ENCODE measurements at places on chromosomes 2 and 18.

- no peak for DNase-seq
These were observed 1.1 kb downstream of the L3MBTL4 start for GRCh38 chr18:6413579-6414117.

- no peak for DNase-seq
These were observed 128.0 kb upstream of the HNRNPA3 start for GRCh38 chr2:177084607-177085006.

DNA sequence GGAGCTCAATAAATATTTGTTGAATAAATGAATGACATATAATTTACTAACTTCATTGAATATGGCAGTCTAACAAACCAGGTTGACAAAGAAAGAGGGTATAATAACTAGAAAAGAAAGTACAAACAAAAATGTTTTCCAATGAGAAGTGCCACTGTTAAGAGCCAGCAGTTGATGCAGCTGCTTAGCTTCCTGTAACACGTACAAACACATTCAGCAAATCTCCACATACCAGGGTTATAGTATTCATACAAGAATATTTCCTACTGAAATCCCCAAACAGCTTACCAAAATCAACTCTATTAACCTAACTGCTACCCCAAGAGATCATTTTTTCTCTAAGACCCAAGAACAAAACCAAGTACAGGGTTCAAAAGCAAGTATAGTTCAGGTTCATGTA lies 77.7 kb downstream of the THADA start:
- DNase-seq = no peak

- no peak for DNase-seq
These were observed 894 bp downstream of the SMAD7 start for GRCh38 chr18:48949606-48950535.

DNA sequence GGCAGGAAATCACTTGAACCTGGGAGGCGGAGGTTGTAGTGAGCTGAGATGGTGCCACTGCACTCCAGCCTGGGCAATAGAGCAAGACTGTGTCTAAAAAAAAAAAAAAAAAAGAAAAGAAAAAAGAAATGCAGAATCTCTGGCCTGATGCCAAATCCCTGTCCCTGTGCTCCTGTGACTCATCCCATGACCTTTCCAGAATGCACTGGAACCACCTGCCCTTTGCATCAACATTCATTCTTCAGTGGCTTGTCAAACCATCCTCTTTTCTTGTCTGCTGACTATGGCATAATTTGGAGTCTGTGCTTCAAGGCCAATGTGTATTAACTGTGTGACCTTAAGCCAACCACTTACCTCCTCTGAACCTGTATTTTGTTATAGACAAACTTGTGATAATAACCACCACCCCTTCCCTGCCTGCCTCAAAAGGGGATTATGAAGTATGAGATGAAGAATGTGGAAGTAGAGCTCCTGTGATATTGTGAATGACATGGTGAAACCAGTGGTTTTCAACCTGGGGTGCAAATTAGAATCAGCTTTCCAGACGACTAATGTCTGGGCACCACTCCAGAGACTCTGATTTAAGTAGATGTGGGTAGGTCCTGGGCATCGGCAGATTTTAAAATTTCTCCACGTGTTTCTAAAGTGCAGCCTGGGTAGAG lies 189.3 kb downstream of the CLIP4 start:
- no peak for DNase-seq

- no peak for DNase-seq
These were observed 22.8 kb upstream of the TTN start for GRCh38 chr2:178829981-178830380.

DNA sequence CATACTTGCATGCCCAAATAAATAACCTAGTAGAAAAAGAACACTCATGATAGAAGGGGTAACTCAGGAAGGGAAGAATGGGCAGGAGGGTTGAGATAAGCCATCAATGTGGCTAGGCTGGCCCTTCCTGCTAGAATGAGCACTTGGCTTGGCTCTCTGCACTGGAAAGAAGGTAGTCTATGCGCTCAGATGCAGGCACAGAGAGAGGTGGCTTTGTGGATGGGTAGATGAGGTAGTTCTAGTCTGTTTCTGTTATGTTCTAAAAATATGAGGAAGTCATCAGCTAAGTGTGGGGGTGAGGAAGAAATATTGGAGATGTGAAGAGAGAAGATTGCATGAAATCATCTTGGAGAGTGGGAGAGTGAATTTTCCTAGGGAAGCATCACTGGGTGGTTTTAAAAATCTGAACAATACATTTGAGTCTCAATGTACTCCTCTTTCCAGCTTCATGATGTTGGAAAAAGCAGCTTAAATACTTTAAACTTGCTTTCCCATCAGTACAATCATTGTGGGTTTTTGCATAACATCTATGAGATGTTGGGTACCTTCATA lies 357.1 kb downstream of the CNTNAP5 start:
- DNase-seq = no peak

- peak; percentile 62 for DNase-seq
These were observed 67.0 kb downstream of the CHRNA1 start for GRCh38 chr2:174697255-174697654.

GRCh38 chr2:36468463-36469105 lies 113.0 kb downstream of the CRIM1 start:
- DNase-seq = no peak

DNA sequence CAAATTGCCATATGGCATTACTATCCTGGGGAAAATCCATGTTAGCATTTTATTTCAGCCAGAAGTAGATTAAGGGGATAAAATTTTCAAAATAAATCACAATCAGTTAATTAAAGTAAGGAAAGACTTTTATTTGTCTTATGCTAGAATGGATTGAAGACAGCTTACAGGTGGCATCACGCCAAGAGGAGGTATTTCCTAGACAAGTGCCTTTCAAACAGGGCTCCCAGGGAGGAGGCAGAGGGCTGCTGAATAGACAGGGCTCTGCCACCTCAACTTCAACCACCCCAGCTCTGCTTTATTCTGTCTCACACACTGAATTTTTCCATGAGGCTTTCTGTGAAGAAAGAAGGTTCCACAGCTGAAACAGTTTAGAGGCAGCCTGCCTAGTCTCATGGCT lies 12.2 kb downstream of the CCDC68 start:
- DNase-seq = no peak

DNA sequence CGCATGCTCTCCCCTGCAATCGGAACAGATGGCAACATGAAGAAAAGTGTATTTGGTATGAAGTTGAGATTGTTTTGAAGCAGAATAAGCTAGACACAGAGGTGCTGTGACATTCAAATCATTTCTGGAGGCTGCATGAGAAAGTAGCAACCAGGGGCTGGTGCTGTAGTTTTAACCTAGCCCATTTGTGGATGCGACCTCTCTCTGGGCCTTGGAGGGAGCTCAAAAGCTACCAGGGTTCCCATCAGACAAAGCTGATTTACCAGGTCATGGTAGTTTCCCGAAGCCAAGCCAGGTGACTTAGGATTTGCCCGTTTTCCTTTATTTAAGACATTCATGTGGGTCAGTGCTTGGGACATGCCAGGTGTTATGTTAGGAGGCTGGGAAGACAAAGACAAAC lies 77.5 kb downstream of the CIB4 start:
- no peak for DNase-seq

GRCh38 chr2:20578266-20578894 lies 72.5 kb downstream of the HS1BP3 start:
- no peak for DNase-seq

GRCh38 chr2:85986121-85986520 lies 97.3 kb upstream of the ST3GAL5 start:
- DNase-seq = no peak

DNA sequence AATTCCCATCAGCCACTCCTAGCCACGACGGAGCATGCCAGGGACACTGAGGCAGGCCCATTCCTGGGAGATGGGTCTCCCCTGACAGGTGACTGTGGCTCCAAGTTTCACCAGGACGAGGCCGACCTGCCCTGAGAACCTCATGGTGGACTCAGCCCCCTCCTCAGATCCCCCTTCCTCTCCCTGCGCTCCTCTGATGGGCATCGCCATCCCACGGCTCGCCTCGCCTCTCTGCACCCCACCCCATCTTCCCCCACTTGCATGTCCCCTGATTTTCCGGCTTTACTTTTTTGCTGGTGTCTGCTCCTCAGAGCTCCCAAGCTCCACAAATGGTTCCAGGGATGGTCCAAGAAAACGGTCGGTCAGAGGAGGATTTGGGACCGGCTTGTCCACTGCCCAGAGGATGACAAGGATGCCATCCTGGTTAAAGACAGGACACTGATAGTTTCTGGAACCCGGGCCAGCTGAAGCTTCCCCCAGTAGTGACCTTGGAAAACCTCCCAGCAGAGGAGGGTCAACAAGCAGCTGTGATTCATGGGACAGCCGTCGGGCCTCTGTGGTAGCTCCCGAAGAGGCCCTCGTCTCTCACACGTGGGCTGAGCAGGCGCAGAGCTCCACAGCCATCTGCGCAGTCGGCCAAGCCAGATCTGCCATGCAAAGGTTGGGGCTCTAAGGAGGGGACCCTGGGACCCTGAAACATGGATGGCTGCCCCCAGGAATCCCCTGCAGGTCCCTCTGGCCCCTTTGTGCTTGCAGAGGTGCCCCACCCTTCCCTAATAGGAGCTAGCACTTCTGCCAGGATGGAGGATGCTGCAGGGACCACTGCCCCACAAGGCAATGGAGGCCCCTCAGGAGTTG lies 87.8 kb upstream of the SLC66A3 start:
- DNase-seq = no peak

GRCh38 chr2:209549589-209549988 lies 125.7 kb downstream of the MAP2 start:
- no peak for DNase-seq

DNA sequence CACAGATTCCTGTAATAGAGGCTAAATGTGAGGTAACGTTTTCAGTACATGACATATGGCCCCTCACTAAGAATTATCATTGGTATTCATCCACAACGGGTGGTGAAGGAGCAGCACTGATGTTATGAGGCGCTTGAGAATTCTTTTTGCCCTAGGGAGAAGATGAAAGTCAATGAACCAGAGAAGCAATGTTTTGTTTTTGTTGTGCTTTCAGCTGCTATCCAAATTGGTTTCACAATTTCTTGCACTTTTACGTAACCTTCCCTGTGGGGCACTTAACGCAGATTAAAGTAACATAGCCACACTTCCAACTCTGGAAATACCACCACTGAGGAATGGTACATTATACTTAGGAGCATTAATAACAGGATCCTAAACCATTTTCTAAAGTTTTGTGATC lies 13.3 kb upstream of the CCDC85A start:
- no peak for DNase-seq

DNA sequence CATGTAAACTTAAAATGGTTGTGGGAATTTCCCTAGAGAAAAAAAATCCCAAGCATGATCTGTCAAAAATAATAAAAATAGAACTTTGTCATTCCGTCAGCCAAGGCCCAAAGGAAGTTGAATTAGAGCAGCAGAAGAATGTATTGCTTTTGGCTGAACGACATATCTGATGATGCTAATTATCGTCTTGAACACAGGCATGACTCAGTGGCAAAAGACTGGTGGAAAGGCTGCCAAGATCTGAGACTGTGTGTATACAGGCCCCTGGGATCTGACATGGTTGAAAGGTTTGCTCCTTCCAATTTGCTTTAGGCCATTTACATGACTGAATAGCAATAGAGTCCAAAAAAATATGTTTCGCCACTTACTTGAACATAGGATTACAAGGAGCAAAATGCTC lies 1057.1 kb upstream of the CRIM1 start:
- no peak for DNase-seq

DNA sequence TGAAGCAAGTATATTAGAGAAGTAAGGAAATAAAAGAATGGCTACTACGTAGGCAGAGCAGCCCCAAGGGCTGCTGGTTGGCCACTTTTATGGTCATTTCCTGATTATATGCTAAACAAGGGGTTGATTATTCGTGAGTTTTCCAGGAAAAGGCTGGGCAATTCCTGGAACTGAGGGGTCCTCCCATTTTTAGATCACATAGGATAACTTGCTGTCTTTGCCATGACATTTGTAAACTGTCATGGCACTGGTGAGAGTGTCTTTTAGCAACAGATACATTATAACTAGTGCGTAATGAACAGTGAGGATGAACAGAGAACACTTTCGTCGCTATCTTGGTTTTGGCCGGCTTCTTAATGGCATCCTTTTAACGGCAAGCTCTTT lies 2.6 kb upstream of the UBE2F start:
- DNase-seq = no peak

- DNase-seq = no peak
These were observed 142.0 kb downstream of the PTGR3 start for GRCh38 chr18:75066936-75067335.

DNA sequence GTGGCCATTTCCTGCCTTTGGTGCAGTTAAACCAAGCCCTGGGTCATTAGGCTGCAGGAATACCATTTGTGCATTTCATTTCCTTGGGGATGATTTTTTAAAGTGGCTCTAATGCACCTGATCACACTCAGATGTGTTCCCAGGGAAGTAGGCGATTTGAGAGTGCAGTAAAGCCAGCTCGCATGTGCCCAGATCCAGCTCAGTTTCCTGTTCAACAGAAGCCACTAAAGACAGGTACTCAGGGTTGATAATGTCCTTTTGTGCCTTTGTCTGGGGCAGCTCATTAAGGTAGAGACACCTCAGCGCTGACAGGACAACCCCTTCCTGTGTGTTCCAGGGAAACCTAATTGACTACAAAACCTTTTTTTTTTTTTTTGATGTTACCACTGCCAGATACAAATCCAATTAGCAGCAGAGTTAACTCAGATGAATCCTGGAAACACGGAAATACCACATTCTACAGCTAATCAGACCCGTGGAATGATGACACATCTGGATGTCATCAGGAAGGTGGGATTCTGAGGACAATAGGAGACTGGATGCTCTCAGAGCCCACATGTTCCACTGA lies 15.2 kb upstream of the CHRNA1 start:
- DNase-seq = peak; percentile 42

GRCh38 chr2:156329031-156329926 lies 3.2 kb downstream of the NR4A2 start:
- DNase-seq = no peak
